ENCODE measurements at places on chromosomes 7 and 10.

DNA sequence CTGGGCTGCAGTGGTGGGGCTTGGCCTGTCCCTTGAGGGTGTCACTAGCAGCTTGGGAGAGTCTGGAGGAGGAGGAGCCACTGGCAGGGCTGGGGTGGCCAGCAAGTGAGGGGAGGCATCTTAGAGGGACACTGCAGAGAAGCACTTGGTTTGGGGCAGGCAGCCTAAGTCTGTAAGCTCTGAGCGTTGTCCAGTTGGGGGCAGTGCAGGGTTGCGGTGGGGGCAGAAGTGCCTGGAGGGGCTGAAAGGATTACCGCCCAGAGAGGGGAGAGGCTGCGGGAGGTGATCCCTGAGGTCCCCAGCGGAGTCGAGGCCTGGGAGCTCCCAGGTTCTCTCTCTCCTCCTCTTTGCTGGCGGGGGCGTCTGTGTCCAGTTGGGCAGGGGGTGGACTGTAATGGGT is 7.4 kb downstream of the ADCYAP1R1 start:
- DNase-seq = no peak

DNA sequence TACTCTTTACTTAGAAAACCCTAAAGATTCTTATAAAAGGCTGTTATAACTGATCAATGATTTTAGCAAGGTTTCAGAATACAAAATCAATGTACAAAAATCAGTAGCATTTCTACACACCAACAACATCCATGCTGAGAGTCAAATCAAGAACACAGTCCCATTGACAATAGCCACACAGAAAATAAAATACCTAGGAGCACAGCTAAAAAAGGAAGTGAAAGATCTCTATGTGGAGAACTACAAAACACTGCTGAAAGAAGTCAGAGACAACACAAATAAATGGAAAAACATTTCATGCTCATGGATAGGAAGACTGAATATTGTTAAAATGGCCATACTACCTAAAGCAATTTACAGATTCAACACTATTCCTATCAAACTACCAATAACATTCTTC is 427.0 kb downstream of the KCNMA1 start:
- DNase-seq = no peak

GRCh38 chr10:69262292-69262751 is 16.0 kb upstream of the HK1 start:
- DNase-seq = no peak

DNA sequence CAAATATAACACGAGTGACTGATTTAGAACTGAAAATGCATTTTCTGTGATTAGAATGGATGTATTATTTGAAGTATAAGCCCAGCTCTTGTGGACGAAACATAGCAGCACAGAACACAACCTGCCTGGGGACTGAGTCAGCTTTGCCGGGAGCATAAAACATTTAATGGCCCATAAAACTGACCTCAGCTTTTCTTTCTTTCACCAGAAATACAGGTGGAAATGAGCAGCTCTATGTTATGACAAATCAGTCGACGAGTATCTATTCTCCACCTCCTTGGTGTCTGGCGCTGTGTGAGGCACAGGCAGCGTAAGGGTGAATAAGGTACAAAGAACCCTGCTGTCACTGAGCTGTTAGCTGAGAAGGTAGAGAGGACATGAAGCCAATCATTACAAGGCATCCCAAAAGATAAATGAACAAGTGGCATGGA is 471.6 kb upstream of the AKR1E2 start:
- DNase-seq = no peak

- no peak for DNase-seq
Observed at GRCh38 chr10:95819620-95820329, 63.8 kb downstream of the ENTPD1 start.

GRCh38 chr7:9391221-9391620 is 957.8 kb downstream of the NXPH1 start:
- DNase-seq = no peak

- no peak for DNase-seq
Observed at GRCh38 chr10:28147706-28148105, 148.8 kb upstream of the ODAD2 start.

GRCh38 chr7:69596056-69596455 is 2.2 kb upstream of the AUTS2 start:
- DNase-seq = no peak

DNA sequence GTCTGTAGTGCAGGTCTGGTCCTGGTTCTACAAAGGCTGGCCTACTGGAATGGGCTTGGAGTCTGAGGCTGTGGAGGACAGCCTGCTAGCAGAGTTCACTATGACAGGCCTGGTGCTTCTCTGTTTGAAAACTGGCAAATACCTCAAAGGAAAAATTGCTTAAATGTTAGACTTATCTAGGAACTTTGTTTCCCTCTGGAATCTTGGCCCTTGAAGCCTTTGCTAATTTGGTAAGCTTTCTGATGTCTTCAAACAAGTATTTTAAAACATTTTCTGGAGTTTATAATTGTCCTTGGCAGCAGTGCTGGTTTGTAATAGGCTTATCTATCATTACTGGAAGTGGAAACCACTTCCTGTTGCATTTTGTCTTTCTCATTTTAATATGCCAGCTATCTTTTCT is 139.7 kb downstream of the TMEM26 start:
- DNase-seq = no peak

DNA sequence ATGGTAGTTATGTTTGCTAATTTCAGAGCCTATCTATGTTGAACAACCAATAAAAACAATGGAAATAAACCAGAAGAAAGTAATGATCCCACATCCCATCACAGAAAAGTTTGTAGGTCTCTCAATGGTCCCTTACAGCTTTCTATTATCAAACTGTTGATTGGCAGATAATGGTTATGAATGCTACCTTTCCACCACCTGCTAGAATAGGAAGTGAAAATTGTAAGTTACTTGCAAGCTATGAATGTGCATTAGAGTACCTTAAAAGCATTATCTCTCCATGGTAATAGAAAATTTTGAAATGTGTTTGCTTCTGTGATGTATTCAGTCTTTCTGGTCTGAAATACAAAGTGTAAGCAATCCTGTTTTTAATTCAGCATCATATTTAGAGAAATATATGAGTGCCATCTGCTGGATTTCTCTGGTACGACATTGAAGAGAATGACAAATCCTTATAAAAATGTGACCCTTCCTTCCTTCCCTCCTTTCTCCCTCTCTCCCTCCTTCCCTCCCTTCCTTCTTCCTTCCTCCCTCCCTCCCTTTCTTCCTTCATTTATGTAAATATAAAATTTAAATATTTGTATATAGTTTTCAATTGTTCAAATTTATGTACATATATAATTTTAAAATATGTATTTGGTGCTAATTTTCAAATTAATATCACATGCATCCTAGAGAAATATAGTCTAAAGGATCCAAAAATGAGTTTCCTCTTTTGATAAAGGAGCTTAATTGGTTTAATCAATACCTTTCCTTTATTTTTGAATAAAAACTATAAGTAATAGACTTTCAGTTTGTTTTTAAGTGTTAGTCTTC is 41.4 kb upstream of the PNLIPRP3 start:
- DNase-seq = no peak

DNA sequence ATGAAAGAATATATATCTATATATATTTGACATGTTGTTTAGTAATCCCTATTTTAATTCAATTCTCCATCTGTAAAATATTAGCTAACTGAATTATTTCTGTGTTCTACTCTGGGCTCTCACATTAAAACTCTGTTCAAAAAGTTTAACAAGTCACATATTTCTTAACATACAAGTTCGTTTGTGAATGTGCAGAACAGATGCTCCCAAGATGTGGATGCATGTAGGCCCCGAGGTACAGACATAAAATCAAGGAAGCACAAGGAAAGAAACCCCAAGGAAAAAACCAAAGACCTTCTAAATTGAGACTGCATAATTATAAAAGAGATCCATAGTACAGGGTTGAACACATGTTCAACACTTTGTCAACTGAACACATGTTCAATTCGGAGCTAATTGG is 175.1 kb downstream of the LRRTM3 start:
- DNase-seq = no peak

DNA sequence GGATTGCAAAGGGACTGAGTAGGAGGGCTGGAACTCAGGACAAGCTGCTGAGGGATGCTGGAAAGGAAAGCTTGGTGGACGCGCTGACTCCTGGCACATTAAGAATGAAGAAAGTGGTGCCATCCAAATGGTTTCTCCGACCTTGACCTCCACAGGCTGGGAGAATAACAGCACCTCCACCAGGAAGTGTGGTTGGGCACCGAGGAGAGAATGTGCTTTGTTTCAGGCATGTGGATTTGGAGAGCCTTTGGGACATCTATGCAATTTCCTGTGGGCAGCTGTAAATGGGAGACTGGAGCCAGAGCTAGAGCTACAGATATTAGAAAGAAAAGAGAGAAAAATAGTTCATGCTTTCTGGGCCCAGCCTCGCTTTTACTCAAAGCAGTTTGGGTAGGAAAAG is 29.8 kb upstream of the HABP2 start:
- DNase-seq = no peak

GRCh38 chr10:44650691-44651661 is 260.2 kb upstream of the TMEM72 start:
- DNase-seq = no peak

DNA sequence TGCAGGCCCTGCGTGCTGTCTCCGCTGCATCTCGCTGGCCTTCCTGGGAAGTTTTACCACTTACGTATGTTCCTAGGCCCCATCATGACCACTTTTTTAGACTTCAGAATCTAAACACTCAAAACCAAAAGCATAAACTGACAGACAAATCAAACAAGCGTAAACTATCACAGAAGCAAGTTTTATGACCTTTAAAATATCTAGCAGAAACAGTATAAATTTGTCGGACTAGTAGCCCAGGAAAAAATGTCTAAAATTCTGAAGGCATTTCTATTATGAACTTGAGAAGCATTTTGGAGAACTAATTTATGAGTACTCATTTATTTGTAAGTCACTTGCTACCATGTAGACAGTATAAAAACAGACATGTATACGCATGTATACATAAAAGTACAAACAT is 10.6 kb downstream of the LRRC27 start:
- DNase-seq = no peak

DNA sequence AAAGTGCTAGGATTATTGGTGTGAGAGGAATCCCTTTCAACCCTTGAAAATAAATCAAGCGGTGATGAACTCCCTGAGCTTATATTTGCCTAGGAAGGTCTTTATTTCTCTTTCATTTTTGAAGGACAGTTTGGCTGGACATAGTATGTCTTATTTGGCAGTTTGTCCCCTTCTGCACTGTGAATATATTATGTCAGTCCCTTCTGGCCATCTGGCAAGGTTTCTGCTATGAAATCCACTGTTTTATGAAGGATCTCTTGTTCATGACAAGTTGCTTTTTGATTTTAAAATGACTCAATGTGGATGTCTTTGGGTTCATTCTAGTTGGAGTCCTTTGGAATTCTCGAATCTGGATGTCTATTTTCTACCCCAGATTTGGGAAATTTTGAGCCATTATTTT is 21.7 kb upstream of the MCM10 start:
- DNase-seq = no peak

All from cardiac septum (tissue), 1 donor.